ENCODE measurements at places on chromosomes 1 and 21.
A peak's percentile ranks its signal among the peaks of the same experiment; 100 is the strongest.

GRCh38 chr1:165647970-165648369 is 16.9 kb downstream of the MGST3 start:
- no peak overlapping the region for H3K4me3 ChIP-seq
- peaks cover 35% of the 10 kb centered on the region for H3K4me1 ChIP-seq
- H3K27me3 ChIP-seq = no peaks in the 10 kb centered on the region
- peaks cover 6% of the 10 kb centered on the region for H3K36me3 ChIP-seq

DNA sequence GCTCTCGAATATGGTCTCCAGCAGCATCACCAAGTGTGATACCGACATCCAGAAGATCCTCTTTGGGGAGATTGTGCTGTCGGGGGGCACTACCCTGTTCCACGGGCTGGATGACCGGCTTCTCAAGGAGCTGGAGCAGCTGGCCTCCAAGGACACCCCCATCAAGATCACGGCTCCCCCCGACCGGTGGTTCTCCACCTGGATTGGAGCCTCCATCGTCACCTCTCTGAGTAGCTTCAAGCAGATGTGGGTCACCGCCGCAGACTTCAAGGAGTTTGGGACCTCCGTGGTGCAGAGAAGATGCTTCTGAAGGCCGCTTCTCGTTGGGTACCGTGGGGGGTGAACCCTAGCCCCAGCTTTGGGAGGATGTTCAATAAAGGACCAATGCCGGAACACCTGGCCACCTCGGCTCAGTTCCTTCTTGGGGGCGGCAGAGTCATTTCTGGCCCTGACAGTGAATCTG is 1.3 kb downstream of the ACTRT2 start:
- no peak overlapping the region for H3K4me3 ChIP-seq
- H3K27me3 ChIP-seq = no peaks in the 10 kb centered on the region
- H3K27ac ChIP-seq = no peak overlapping the region

GRCh38 chr1:153509729-153510354 is 25.9 kb downstream of the S100A6 start:
- H3K27ac ChIP-seq = peak overlapping the region; percentile 61
- DNase-seq = no peak
- no peaks in the 10 kb centered on the region for H3K36me3 ChIP-seq
- no peak overlapping the region for H3K4me3 ChIP-seq

- no peaks in the 10 kb centered on the region for H3K27me3 ChIP-seq
- no peak overlapping the region for H3K4me3 ChIP-seq
- H3K4me1 ChIP-seq = no peaks in the 10 kb centered on the region
- no peak overlapping the region for H3K27ac ChIP-seq
Observed at GRCh38 chr1:248752161-248753028, 3.2 kb downstream of the LYPD8 start.

DNA sequence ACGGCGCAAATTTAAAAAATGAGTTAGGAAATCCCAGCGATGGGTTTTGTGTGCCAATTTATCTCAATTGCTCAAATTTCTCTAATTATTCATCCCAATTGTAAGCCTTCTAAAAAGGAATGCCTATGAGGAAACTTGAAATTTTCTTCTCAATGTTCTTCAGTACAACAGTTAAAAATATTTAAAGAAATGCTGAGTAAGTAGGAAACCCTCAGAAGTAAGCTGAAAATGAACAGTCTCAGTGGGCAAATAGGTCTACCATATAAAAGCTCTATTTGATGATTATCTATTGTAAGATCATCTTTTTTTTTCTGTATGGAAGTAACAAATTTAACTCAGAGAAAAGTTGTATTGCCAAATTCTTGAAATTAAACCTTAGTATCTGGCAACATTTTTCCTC is 1.7 kb upstream of the USP25 start:
- peaks cover 19% of the 10 kb centered on the region for H3K4me1 ChIP-seq
- no peaks in the 10 kb centered on the region for H3K36me3 ChIP-seq
- no peak for DNase-seq
- no peak overlapping the region for H3K4me3 ChIP-seq

- H3K27ac ChIP-seq = no peak overlapping the region
- H3K36me3 ChIP-seq = no peaks in the 10 kb centered on the region
- DNase-seq = peak; percentile 40
Observed at GRCh38 chr1:6770751-6771440, 14.4 kb upstream of the CAMTA1 start.

DNA sequence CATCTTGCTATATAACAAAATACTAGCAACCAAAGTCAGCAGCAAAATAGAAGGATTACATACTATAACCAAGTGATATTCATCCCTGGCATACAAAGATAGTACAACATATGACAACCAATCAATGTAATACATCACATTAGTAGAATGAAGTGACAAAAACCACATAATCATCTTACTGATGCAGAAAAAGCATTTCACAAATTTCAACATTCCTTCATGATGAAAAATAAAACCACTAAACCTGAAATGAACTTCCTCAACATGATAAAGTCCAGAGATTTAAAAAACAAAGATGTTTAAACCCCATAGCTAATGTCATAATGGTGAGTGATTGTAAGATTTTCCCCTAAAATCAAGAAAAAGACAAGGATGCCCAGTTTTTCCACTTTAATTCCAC is 18.6 kb downstream of the RO60 start:
- no peak overlapping the region for H3K4me3 ChIP-seq
- no peak overlapping the region for H3K27ac ChIP-seq
- peaks cover 12% of the 10 kb centered on the region for H3K4me1 ChIP-seq
- DNase-seq = no peak

DNA sequence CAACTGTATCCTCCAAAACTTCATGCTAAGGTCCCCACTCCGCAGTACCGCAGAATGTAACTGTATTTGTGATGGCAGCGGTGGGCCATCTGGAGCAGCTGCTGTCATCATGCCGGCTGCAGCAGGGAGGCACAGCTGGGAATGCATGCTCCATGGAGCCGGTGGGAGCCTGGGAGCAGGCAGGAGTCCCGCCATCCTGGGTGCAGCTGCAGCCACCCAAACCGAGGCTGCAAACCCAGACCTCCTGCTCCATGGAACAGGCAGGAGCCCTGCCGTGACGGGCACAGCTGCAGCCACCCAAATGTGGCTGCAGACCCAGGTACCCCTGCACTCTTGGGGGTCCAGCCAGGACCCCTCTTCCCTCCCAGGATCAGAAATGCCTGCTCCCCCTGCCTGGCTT is 80.3 kb downstream of the SCMH1 start:
- no peak overlapping the region for H3K27ac ChIP-seq
- DNase-seq = no peak
- no peaks in the 10 kb centered on the region for H3K4me1 ChIP-seq

- no peak for DNase-seq
- H3K4me1 ChIP-seq = no peaks in the 10 kb centered on the region
- H3K4me3 ChIP-seq = no peak overlapping the region
- no peaks in the 10 kb centered on the region for H3K27me3 ChIP-seq
Observed at GRCh38 chr1:228338521-228339051, 68.0 kb downstream of the TRIM11 start.

GRCh38 chr1:163048869-163049268 is 20.3 kb upstream of the RGS4 start:
- DNase-seq = no peak
- no peaks in the 10 kb centered on the region for H3K27me3 ChIP-seq
- H3K4me1 ChIP-seq = no peaks in the 10 kb centered on the region
- H3K27ac ChIP-seq = no peak overlapping the region

- peak overlapping the region; percentile 75 for H3K27ac ChIP-seq
- H3K4me1 ChIP-seq = peaks cover 81% of the 10 kb centered on the region
- no peak overlapping the region for H3K4me3 ChIP-seq
- H3K36me3 ChIP-seq = no peaks in the 10 kb centered on the region
- no peaks in the 10 kb centered on the region for H3K27me3 ChIP-seq
- no peak for DNase-seq
Observed at GRCh38 chr1:12174924-12175810, 8.4 kb downstream of the TNFRSF1B start.

DNA sequence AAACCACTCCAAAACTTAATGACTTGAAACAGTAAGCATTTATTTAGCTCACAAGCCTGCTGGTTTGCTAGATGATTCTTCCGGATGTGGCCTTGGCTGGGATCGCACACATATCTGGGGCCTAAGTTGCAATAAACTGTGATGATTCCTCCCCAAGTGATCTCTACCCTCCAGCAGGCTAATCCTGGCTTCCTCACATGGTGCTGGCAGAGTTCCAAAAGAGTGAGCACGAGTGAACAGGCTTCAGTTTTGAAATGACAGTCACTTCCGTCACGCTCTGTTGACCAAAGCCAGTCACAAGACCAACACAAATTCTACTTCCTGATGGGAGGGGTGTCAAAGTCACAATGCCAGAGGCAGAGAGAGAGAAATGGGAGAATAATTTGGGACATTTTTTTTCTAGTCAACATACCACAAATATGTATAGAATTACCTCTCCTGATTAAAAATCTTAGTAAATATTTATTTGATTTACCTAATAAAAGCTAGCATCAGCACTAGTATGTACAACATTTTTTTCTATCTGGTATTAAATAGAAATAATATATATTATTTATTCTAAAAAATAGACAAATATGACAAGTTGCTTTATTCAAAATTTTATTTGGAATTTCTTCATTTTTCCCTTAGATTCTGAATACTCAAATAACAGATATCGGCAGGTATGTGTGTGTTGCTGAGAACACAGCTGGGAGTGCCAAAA is 292.7 kb downstream of the TPR start:
- H3K4me1 ChIP-seq = no peaks in the 10 kb centered on the region
- H3K27me3 ChIP-seq = no peaks in the 10 kb centered on the region
- H3K27ac ChIP-seq = no peak overlapping the region

DNA sequence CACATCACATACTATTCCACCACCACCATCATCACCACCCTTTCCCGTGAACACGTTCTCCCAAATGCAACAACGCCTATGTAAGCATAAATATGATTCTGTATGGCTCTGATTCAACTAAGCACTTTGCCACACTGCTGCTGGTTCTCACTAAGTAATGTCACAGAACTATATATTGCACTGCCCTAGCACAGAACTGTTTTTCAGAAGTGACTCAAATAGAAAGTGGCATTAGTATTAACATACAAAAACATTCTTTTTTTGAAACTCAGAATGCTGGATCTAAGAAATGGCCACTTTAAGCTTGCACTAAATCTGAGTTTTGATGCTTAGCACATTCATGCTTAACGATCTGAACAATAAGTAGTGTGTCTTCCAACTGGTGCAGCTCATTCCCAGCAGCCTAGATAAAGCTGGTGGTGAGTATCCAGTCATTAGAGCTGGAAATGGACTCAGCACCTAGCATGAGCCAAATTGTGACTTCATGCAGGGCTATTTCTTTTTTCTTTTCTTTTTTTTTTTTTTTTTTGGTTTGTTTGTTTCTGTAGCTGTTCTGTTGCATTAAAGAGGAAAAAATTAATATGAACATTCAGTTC is 46.2 kb upstream of the ZC3H11B start:
- no peak overlapping the region for H3K27ac ChIP-seq
- DNase-seq = no peak
- no peak overlapping the region for H3K4me3 ChIP-seq

GRCh38 chr1:233627376-233627775 is 13.5 kb downstream of the KCNK1 start:
- no peak overlapping the region for H3K27ac ChIP-seq
- H3K4me1 ChIP-seq = no peaks in the 10 kb centered on the region
- no peaks in the 10 kb centered on the region for H3K27me3 ChIP-seq
- H3K36me3 ChIP-seq = no peaks in the 10 kb centered on the region

- no peaks in the 10 kb centered on the region for H3K36me3 ChIP-seq
- no peaks in the 10 kb centered on the region for H3K27me3 ChIP-seq
- DNase-seq = no peak
- H3K4me3 ChIP-seq = no peak overlapping the region
- H3K4me1 ChIP-seq = peaks cover 10% of the 10 kb centered on the region
Observed at GRCh38 chr1:108053270-108054013, 88.5 kb upstream of the VAV3 start.

DNA sequence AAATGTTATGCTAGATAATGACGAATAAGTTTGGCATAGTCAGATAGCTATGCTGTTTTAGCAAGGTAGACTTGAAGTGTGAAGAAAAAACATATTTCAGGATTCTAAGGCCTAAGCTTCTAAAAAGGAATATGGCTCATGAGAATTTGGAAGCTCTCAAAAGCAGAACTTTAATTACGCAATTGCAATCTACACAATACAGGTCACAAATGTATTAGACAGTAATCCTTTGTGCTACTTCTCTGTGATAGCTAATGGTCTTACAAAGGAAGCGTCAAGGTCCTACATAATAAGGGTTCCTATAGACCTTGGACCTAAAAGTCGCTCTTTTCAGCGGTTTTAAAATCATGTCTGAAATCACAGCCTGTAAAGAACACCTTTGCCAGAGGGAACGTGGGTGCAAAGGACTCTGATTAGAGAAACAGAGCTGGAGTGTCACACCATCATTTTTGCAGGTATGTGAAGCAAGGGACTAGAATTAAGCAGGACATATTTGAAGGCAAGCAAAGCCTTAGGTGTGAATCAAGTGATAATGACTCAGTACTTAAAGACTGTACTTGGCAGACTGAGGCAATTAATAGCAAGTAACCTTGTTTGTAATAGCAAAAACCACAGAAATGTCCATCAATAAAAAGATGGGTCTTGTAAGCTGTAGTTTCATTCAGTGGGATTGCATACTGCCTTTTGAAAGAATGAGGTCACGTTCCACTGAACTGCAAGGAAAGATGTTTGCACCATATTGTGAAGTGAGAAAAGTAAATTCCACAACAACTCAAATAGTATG is 420.2 kb downstream of the KCTD3 start:
- no peak overlapping the region for H3K4me3 ChIP-seq
- H3K27ac ChIP-seq = no peak overlapping the region
- H3K27me3 ChIP-seq = no peaks in the 10 kb centered on the region
- no peaks in the 10 kb centered on the region for H3K4me1 ChIP-seq
- DNase-seq = no peak

DNA sequence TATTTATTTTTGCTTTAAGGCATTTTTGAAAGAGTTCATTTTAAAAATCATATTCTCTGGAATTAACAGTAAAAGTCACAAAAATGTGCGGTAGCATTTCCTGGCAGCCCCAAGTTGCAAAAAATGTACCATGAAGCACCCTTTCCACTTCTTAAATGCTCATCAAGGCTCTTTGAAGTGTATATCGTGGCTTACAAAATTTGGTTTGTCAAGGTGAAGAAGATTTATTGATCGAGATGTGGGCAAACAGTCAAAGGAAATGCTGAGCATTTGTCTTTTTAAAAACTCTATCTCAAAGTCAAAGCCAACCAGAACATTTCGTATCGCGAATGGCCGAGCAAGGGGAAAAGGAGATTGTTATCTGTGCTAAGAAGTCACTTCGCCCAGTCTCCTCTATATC is 277.5 kb upstream of the KAZN start:
- no peak overlapping the region for H3K27ac ChIP-seq
- no peak overlapping the region for H3K4me3 ChIP-seq
- H3K27me3 ChIP-seq = no peaks in the 10 kb centered on the region
- no peak for DNase-seq
- H3K4me1 ChIP-seq = peaks cover 6% of the 10 kb centered on the region

GRCh38 chr21:28518630-28519029 is 474.0 kb downstream of the LTN1 start:
- no peak for DNase-seq
- H3K4me1 ChIP-seq = peaks cover 19% of the 10 kb centered on the region
- H3K36me3 ChIP-seq = no peaks in the 10 kb centered on the region
- no peak overlapping the region for H3K4me3 ChIP-seq

DNA sequence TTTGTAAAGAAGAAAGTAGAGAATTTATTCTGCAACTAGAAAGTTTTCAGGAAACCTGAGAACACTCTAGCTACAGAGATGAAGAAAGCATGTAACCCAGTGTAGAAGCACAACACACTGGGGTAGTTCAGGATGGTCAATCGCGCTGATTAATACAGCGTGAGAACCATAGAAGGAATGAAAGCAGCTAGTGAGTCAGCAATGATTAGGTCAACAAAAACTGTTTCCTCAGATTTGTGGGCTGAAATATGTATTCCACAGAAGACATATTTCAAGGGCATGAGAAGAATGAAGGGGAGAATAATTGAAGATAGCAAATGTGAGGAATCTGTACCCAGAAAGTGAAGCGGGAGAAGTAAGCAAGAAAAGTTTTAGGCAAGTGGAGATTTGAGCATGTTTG is 97.8 kb upstream of the ADGRL2 start:
- no peaks in the 10 kb centered on the region for H3K36me3 ChIP-seq
- DNase-seq = no peak
- no peaks in the 10 kb centered on the region for H3K4me1 ChIP-seq
- H3K4me3 ChIP-seq = no peak overlapping the region
- no peaks in the 10 kb centered on the region for H3K27me3 ChIP-seq

Data from vagina (tissue), 2 donors.